Stimulated activated CD4-positive, alpha-beta T cell treated with anti-CD3 and anti-CD28 coated beads, Interleukin-2, amount 100 ng/mL, for 24 hours (primary cell): ENCODE measurements at places on chromosomes 5 and 9.

GRCh38 chr5:44797841-44798240 lies 10.9 kb upstream of the MRPS30 start:
- no peak for DNase-seq

DNA sequence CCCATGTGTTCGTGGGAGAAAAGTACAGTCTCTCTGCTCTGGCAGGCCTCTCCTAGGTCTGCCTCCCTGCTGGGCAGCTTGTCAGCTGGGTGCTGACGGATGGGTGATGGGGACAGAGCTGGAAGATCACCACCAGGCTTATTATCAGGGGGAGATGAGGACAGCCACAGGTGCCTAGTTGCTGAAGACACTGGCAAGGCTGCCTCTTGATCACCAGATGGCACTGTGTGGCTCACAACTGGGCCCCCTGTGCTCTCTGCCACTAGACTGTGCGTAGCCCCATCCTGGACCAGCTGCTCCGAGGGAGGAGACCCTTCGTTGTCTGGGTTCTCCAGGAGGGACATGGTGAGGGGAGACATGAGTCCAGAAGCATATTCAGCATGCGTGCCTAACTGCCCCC lies 73.0 kb downstream of the KIF24 start:
- DNase-seq = no peak

GRCh38 chr9:122394265-122395125 lies 23.7 kb downstream of the PTGS1 start:
- DNase-seq = no peak

DNA sequence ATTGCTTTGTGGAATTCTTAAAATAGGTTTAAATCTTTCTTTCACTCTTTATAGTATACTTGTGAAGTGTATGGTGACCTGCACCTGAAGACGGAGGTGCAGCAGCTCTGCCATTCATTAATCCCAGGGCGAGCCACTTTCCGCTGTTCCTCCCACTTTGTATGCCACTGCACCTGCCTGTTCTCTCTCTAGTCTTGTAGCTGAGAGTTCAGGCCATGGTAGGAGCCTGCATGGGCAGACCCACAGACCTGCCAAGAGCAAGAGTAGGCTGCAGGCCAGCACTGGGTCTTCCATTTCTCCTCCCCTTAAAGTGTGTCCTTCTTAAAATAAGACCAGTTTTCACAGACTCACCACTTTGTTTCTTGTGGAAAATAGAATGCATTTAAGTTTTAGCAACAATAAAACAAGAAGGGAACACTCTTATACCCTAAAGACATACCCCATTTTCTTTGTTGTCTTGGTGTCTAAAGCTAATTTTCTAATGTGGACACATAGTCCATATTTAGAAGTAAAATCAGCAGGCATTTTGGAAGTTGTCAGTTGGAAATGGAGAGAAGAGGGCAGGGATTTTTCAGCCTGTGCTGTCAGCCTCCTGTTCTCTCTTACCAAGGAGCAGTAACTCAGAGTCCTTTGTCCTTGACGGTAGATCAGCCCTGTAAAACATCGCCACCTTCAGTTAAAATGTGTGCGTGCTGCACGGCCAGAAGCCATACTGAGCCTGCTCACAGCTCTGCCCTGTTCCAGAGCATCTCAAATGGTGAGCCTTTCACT lies 103.2 kb downstream of the SNCAIP start:
- no peak for DNase-seq

- no peak for DNase-seq
Measured at GRCh38 chr9:137974746-137975526, 97.4 kb downstream of the CACNA1B start.

DNA sequence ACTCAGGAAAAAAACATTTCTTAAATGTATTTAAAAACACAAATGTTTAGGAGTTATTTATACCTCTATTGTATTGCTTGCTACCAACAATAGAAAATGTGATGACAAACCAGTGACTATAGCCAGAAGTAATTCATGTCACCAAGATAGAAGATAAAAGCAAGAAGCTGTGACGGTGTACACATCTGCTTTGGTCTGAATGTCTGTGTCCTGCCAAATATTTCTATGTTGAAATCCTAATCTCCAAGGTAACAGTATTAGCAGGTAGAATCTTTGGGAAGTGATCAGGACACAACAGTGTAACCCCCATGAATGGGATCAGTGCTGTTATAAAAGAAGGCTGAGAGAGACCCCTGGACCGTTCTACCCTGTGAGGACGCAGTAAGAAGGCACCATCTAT lies 74.7 kb downstream of the CEMIP2 start:
- no peak for DNase-seq

GRCh38 chr5:136034492-136034891 lies 5.7 kb downstream of the TGFBI start:
- no peak for DNase-seq

DNA sequence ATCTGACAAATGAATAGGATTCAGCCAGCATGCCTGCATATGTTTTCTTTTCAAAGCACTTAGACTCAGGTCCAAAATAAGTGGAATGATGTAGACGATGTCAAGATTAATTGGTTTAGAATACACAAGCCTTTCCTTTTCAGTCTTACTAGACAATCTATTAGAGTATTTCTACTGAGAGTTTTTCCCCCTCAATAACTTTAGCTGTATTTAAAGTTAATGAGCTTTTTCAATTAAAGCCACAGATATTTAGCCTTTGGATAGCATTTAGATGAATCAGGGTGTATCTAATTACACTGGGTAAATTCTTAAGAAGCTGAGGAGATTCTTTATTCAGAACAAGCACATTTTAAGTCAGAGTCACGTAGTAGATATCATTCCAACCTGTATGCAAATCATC lies 198.7 kb upstream of the MPDZ start:
- DNase-seq = no peak

GRCh38 chr5:77877516-77878355 lies 101.6 kb upstream of the TBCA start:
- no peak for DNase-seq

DNA sequence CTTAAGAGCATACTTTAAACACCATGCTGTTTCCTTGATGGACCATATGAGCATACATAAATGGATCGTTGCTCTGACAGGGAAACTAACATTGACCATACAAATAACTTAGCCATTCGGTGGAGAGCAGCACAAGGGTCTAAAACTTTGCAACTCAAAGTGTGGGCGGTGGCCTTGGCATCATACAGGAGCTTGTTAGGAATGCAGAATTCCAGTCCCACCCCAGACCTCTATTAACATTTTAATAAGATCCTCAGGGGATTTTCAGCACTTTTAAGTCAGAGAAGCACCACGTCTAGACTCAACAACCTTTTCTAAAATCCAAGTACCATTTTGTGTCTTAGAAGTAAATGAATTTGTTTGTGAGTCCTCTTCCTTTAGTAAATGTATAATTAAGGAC lies 260.9 kb downstream of the EBF1 start:
- no peak for DNase-seq

DNA sequence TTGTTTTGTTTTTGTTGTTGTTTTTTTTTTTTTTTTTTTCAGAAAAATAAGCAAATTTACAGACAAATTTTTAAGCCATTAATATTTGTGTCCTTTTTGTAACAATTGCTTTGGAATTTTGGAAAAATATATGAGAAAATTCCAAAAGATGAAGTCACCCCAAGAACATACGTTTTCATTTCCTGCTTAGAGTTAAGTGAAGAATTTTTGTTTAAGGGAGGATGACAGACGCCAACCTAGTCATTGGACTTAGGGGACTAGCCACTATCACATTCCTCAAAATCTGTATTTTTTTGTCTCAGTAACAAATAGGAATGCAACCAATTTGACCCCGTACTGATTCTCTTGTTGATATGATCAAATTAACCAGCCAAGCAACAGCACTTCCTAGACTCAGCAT lies 433.9 kb upstream of the SLC30A5 start:
- no peak for DNase-seq

DNA sequence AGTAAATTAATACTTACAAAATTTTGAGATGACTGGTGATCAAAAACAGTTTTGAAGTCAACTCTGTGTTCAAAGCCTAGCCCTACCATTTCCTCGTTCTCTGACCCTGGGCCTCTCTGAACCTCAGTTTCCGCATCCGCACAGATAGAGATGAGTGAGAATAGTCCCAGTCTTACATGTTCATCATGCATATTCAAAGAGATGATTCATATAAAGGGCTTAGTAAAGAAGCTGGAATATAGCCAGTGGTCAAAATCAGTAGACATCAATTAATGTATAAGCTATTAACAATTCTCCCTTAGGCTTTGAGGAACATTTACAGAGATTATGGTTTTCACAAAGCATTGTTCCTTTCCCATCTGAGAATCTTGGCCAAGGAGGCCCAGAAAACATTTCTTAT lies 250.6 kb downstream of the SPOCK1 start:
- no peak for DNase-seq

DNA sequence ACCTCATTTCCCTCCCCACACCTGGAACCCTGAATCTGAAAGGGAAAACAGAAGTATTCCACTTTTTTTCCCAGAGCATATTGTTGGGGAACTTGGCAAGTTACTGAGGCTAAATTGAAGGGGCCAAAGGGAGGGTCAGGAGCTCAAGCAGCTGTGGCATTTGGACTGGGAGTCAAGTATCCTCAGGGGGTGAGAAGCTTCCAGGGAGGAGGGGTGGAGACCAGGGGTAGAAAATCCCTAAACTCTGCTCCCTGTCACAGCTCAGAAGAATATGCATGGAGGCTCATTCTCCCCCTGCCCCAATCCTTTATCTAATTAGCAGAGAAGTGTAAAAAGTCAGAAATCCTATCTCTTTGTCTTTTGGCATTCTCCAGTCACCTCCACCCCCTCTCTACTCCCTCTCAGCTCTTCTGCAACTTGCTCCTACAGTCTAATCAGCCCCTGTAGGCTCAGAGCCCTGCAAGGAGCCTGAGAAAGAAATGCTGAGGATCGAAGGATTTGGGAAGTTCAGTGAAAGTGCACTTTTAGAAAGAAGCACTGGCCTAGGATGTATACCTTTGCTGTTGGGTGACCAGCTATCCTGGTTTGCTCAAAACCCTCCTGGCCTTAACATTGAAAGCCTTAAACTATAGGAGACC lies 5.7 kb upstream of the WNT8A start:
- DNase-seq = no peak

- no peak for DNase-seq
Measured at GRCh38 chr5:132762246-132763000, 14.6 kb downstream of the SEPTIN8 start.
